Renal cortical epithelial cell (primary cell): ENCODE measurements at places on chromosomes 4 and X. TPM values are rescaled to one million over a fixed set of nuclear protein-coding genes. Genes with fewer than 3 reads are reported as not detected.

PNMA6F gene
- total RNA-seq = not detected in 2 replicates

OPN1MW2 gene
- not detected in 2 replicates for total RNA-seq

XPNPEP2 gene
- total RNA-seq = not detected in 2 replicates

ACE2 gene
- 0.35 and 3.0 TPM in 2 replicates for total RNA-seq

AREG gene
- 12.2 and 91.3 TPM in 2 replicates for total RNA-seq

SPIN3 gene
- 5.4 and 11.6 TPM in 2 replicates for total RNA-seq

TLR8 gene
- total RNA-seq = not detected in 2 replicates

AASDH gene
- 14.8 and 24.1 TPM in 2 replicates for total RNA-seq

GAGE13 gene
- total RNA-seq = not detected in 2 replicates

PLXNB3 gene
- total RNA-seq = 2.6 and 10.3 TPM in 2 replicates

CCDC110 gene
- 0.87 and 4.4 TPM in 2 replicates for total RNA-seq

FAM156A gene
- 3.5 and 10.5 TPM in 2 replicates for total RNA-seq

AKAP14 gene
- total RNA-seq = not detected in 2 replicates

CNKSR2 gene
- 0.40 and 0.87 TPM in 2 replicates for total RNA-seq

VCX gene
- total RNA-seq = not detected in 2 replicates

FAM114A1 gene
- total RNA-seq = 147 and 192 TPM in 2 replicates

UGT2B15 gene
- total RNA-seq = 0.10 TPM in 1 of 2 replicates, not detected in the other

CFAP99 gene
- 0.30 TPM in 1 of 2 replicates, not detected in the other for total RNA-seq

MGAT4D gene
- total RNA-seq = not detected in 2 replicates

KLHL34 gene
- not detected in 2 replicates for total RNA-seq

RPL34 gene
- total RNA-seq = 569 and 817 TPM in 2 replicates

KLF8 gene
- total RNA-seq = 2.1 and 9.5 TPM in 2 replicates

PRR32 gene
- total RNA-seq = not detected in 2 replicates

HUWE1 gene
- 60.4 and 223 TPM in 2 replicates for total RNA-seq

OCIAD2 gene
- 66.7 and 239 TPM in 2 replicates for total RNA-seq

AFAP1 gene
- 20.0 and 27.2 TPM in 2 replicates for total RNA-seq

HS6ST2 gene
- total RNA-seq = 3.5 and 8.2 TPM in 2 replicates

FSTL5 gene
- 0.05 TPM in 1 of 2 replicates, not detected in the other for total RNA-seq

PAGE1 gene
- not detected in 2 replicates for total RNA-seq

UBA1 gene
- 150 and 280 TPM in 2 replicates for total RNA-seq

KDR gene
- total RNA-seq = 0.17 and 0.30 TPM in 2 replicates

SAGE1 gene
- not detected in 2 replicates for total RNA-seq

ZNF711 gene
- 2.6 and 7.0 TPM in 2 replicates for total RNA-seq

TGIF2LX gene
- total RNA-seq = not detected in 2 replicates

HTN1 gene
- total RNA-seq = not detected in 2 replicates

CYLC1 gene
- total RNA-seq = not detected in 2 replicates

CT45A5 gene
- not detected in 2 replicates for total RNA-seq
